Ovary (tissue), 10 donors: ENCODE measurements at places on chromosomes 2 and 18.

DNA sequence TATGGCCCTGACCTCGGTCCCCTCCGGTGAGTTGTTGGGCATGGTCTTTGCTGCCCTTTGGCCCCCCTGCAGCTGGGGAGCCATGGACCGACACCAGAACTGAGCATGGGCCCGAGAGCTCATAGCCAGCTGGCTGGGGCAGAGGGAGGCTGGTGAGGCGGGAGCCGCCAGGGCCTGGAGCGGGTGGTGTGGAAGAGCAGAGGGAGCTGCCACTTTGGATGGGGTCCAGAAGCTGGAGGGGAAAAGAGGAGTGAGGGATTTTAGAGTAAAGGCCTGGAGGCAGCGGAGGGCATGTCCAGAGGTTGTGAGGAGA lies 16.5 kb upstream of the CNNM3 start:
- no peak overlapping the region for H3K4me3 ChIP-seq
- H3K4me1 ChIP-seq = no peaks in the 10 kb centered on the region
- no peak for DNase-seq
- H3K27ac ChIP-seq = no peak overlapping the region

DNA sequence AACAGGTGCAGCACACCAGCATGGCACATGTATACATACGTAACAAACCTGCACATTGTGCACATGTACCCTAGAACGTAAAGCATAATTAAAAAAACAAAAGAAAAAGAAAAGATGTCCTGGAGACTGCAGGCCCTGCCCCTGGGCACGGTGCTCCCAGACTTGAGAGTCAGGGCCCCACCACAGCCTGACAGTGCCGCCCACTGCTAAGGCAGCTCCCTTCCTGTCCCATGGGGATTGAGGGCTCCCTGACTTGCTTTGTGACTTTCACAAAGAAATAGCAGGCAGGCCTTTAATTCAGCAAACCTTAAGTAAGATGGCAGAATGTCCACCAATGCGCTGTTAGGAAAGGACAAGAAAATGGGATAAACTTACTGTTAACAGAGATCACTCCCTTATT lies 116.8 kb downstream of the NDUFA10 start:
- DNase-seq = no peak
- H3K4me3 ChIP-seq = no peak overlapping the region
- H3K4me1 ChIP-seq = no peaks in the 10 kb centered on the region
- no peak overlapping the region for H3K27ac ChIP-seq
- no peaks in the 10 kb centered on the region for H3K27me3 ChIP-seq
- H3K36me3 ChIP-seq = no peaks in the 10 kb centered on the region

GRCh38 chr2:127640082-127641072 lies 5.6 kb upstream of the GPR17 start:
- peaks cover 4% of the 10 kb centered on the region for H3K4me1 ChIP-seq
- H3K36me3 ChIP-seq = no peaks in the 10 kb centered on the region
- no peak overlapping the region for H3K4me3 ChIP-seq
- no peak overlapping the region for H3K27ac ChIP-seq
- DNase-seq = no peak
- no peaks in the 10 kb centered on the region for H3K27me3 ChIP-seq

DNA sequence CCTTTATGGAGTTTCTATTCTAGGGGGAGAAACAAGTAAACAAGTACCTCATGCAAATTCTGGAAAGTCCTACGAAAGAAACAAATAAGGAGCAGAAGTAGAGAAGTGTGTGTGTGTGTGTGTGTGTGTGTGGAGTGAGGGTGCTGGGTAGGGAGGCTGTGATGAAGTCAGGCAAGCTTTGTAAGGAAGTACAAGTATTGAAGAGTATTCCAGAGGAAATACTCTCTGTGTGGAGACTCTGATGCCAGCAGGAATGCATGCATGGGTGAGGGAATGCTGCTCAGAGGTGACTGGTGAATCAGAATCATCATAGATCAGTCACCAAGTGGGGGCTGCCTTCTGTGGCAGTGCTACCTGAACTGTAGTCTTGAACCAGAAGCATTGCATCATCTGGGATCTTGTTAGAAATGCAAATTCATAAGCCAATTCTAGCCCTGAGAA lies 34.5 kb downstream of the SLC4A3 start:
- no peaks in the 10 kb centered on the region for H3K4me1 ChIP-seq
- H3K36me3 ChIP-seq = no peaks in the 10 kb centered on the region
- DNase-seq = no peak
- no peak overlapping the region for H3K4me3 ChIP-seq

DNA sequence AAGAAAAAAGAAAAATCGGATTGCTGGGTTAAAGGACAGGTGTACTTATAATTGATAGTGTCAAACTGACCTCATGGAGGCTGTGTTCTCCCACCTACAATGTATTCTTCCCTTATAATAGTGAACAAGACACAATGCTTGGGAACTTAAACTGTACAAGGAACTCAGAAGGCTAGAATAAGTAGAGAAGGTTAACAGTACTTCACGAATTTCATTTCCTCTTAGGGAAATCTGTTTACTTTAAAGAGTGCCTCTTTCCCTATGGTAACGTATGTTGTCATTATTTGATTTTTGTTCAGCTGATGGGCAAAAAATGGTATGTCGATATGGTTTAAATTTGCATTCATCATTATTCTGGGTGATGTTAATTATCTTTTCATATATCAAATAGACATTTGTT lies 9.2 kb upstream of the HK2 start:
- H3K4me1 ChIP-seq = peaks cover 10% of the 10 kb centered on the region
- H3K36me3 ChIP-seq = no peaks in the 10 kb centered on the region
- no peaks in the 10 kb centered on the region for H3K27me3 ChIP-seq
- no peak overlapping the region for H3K27ac ChIP-seq
- no peak for DNase-seq

- peaks cover 32% of the 10 kb centered on the region for H3K4me1 ChIP-seq
- H3K27ac ChIP-seq = no peak overlapping the region
- H3K27me3 ChIP-seq = no peaks in the 10 kb centered on the region
- no peak for DNase-seq
- H3K4me3 ChIP-seq = no peak overlapping the region
- no peaks in the 10 kb centered on the region for H3K36me3 ChIP-seq
These were observed 130.9 kb downstream of the HDAC4 start for GRCh38 chr2:239269916-239270315.

DNA sequence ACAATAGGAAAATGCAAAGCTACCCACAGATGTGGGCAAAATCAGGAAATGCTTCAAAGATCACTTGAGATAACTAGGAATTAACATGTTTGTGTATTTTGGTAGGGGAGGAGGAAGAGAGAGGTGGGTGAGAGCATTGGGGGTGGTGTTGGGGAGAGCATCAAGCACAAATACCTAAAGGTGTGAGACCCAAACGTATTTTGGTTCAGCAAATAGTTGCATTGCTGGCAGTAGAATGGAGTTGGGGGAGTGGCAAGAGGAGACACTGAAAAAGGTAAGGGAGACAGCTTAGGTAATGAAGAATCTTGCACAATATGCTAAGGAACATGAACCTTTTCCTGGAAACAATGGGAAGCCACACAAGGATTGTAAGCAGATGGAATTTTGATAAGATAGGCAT lies 1.5 kb upstream of the PELI1 start:
- no peak overlapping the region for H3K4me3 ChIP-seq
- peaks cover 2% of the 10 kb centered on the region for H3K4me1 ChIP-seq
- H3K36me3 ChIP-seq = no peaks in the 10 kb centered on the region
